ENCODE measurements at places on chromosomes 2 and 18.

DNA sequence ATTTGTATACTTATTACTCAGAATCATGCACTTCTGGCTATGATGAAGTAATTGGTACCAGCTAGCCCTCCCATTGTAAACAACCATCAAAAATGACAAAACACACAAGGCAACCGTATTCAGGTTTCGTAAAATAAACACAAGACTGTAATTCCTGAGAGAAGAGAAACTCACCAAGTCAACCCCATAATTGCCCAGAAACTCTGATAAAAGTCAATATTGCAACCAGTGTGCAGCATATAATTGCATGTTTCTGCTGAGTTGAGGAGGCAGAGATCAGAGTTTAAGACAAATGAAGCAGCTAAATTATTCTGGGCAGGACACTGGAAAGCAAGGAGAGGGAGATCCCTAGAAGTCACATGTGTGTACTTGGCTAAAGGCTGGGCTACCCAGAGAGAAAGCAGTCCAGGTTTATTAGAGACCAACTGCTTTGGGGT, 90.3 kb downstream of the ROCK2 start:
- DNase-seq: peak; percentile 14

DNA sequence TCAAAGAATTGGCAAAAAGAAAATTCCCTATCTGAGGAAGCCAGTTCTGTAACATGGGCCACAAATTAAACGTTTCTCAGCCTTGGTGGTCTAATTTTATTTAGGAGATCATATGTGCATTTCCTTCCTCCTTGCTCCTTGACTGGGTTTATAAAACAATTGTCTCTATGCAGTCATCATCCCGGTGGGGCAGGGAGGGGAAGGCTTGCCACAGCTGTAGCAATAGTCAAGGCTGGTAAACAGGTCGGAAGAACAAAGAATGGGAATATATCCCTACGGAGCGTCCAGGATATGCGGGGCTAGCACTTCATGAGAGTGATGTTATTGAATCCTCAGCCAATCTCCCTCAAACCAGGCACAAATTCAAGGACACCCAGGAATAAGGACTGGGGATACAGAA, 143.8 kb downstream of the RNF152 start:
- no peak for DNase-seq

DNA sequence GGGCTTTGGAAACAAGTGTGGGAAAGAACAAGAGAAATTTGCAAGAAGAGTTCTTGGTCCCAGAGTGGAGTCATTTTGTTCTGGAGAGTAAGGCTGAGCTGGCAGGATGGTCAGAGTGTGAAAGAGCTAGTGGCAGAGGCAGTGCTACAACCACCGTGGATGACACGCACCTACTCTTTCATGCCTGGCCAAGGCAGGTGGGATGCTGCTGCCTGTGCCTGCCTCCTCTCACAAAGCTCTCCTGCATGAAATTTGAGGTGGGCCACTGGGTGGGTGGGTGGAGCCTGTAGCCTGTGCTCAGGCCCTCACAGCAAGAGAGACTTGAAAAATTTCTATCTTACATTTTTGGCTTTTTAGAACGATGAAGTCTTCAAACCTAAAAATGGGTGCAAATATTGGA, 9.4 kb upstream of the INO80C start:
- no peak for DNase-seq

- DNase-seq: no peak
Measured at GRCh38 chr2:176145085-176145969, 6.0 kb upstream of the HOXD4 start.

DNA sequence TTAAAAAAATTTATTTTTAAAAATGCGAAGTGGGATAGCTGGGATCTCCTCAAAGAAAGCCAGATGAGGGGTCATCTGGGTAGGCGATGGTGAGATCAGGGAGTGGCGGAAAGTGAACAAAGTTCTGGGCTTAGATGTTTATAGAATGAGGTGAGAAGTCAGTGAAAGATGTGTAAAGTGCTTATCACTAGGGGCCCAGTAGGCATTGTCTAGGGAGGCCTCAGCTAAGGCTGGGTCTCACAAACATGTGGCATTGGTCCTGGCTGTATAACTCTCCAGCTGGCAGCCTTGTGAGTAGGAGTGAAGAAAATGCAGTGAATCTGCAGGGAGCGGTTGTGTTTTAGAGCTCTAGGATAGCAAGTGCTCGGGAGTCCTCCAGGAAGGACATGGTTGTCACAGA, 10.5 kb downstream of the ACSL3 start:
- DNase-seq: no peak

- DNase-seq: no peak
Measured at GRCh38 chr2:88265352-88266303, 95.5 kb downstream of the THNSL2 start.

GRCh38 chr2:143736904-143737303, 607.7 kb downstream of the ARHGAP15 start:
- no peak for DNase-seq

GRCh38 chr2:236093134-236093533, 75.1 kb downstream of the GBX2 start:
- no peak for DNase-seq

DNA sequence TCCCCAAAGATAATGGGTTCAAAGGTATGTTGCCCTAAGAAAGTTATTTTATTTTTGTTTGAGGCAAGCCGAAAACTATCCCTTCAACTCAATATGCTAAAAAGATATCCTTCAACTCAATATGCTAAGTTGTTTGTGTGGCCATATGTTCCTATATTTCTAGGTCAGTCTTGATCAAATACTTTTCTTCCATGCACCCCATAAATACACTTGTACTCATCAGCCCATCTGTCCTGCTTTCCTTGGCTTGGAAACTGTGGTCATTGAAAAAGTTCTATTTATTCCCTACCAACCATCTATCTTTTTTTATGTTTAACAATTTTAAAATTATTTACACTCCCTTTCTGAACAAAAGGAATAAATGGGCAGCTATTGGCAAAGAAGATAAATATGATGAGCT, 447.7 kb downstream of the NRXN1 start:
- DNase-seq: no peak

- DNase-seq: no peak
Measured at GRCh38 chr2:46332686-46333281, 35.6 kb downstream of the EPAS1 start.

DNA sequence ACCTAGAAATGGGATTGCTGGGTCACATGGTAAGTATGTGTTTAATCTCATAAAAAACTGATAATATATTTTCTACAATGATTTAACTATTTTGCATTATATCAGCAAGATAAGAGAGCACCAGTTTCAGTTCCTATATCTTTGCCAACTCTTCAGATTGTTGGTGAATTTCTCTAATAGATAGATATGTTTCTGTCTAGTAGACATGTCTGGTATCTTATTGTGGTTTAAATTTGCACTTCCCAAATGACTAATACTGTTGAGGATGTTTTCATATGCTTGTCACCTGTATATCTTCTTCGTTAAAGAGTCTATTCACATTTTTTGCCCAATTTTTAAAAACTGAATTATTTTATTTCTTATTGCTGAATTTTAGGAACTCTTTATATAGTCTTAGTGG, 113.8 kb upstream of the UXS1 start:
- DNase-seq: no peak

GRCh38 chr2:234025466-234025865, 25.0 kb upstream of the SPP2 start:
- no peak for DNase-seq

- no peak for DNase-seq
Measured at GRCh38 chr2:83899271-83899670, 559.8 kb downstream of the SUCLG1 start.

DNA sequence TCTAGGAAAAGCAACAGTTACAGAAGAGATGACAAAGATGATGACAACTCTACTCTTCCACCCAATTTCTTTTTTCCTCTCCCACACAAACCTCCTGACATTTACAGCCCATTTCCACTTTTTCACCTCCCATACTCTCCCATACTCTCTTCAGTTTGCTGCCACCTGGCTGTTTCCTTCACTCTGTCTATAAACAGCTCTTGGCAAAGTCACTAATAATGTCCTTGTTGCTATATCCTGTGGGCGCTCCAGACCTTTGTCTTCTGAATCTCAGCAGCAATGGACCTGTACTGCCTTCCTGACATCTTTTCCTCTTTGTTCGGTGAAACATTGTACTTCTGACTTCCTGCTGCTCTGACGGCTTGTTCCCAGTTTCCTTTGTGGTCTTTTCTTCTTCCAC, 60.7 kb upstream of the CAVIN2 start:
- no peak for DNase-seq

DNA sequence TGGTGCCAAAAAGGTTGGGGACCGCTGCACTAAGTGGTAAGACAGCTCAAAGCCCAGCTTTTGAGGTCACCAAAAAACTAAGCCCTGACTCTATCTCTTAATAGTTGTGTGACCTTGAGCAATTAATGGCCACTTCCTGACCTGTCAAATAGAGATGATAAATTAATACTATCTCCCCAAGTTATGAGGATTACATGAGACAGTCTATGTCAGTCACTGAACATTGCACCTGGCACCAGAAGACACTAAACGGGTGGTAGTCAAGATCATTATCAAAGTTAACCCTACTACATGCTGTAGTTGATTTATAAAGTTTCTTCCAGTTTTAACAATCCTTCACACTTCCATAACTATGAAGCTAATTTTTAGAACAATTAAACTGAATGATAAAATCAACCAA, 36.5 kb downstream of the STPG4 start:
- DNase-seq: no peak

GRCh38 chr18:24472591-24472990, 12.2 kb downstream of the HRH4 start:
- no peak for DNase-seq

- DNase-seq: no peak
Measured at GRCh38 chr18:80213182-80213581, 34.1 kb downstream of the PARD6G start.

DNA sequence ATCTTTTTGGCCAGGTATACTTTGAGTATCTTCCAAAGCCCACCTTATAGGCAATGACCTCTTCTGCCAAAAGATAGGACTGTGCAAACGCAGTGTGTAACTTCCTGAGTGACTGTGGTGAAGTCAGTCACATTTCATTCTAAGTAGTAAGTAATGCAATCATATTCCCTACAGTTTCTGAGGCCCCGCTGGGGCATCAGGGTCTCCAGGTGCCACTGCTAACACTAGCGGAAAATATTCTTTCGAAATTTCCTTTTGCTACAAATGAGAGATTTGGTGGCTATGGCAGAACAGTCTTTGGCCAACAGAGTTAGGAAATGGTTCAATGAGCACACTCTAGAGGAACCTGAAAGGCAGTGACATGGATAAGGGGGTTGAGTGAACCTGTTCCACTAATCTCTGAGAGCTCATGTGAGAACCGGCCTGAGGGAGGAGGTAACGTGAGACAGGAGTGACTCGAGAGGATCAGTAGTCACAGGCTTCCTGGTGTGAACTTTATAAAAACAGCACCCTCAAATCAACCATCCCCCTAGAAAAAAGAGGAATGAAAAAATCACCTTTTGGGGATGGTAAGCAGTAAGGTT, 102.6 kb upstream of the LPIN2 start:
- DNase-seq: no peak

- no peak for DNase-seq
Measured at GRCh38 chr2:194602750-194603149, 1054.3 kb upstream of the SLC39A10 start.

- DNase-seq: no peak
Measured at GRCh38 chr2:78532762-78533379, 492.6 kb upstream of the REG3G start.

GRCh38 chr18:49621717-49622351, 60.0 kb downstream of the LIPG start:
- DNase-seq: no peak

DNA sequence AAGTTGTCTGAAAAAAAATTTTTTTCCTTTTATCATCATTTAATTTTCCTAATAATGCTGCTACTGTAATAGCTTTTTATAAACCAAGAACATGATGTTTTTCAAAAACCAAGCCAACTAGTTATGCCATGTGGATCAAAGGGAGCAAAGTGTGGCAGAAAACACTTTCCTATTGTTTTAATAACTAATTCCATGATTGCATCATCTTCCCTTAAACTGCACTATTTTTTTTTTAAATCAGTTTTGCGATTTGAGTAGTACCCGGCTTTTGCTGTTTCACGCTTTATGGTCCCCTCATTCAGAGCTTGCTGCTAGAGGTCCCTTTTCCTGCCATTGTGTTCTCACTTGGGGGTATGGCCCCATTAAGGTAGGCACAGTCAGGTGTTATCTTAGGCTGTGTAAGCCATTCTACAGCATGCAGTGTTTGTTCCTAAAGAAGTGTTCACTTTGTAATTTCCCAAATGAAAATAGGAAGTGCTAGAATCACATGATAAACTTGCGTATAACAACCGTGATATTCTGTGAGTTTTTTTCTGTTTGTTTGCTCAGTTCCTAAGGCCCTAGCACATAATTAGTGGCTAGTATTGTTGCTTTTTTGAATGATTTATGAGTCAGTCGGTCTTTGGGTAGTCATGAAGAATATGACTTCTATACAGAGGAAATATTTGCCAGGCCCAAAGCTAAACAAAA, 225.8 kb downstream of the PTGR3 start:
- DNase-seq: no peak

DNA sequence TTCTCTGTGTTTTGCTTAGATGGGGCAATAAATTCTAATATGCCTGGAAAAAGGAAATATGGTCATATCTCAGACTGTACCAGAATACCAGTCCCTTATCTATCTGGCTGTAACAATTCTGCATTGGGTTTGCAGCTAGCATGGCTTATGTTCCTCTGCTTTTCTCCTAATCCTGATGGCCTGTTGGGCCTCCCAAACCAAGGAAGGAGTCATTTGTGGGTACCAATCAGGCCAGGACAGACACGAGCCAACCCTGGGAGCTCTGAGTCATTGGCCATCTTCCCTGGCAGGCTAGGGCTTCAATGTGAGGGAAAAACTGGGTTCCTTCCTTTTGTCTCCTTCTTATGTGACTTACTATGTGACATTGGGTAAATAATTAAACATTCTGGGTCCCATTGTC, 12.0 kb downstream of the SMARCAL1 start:
- no peak for DNase-seq

DNA sequence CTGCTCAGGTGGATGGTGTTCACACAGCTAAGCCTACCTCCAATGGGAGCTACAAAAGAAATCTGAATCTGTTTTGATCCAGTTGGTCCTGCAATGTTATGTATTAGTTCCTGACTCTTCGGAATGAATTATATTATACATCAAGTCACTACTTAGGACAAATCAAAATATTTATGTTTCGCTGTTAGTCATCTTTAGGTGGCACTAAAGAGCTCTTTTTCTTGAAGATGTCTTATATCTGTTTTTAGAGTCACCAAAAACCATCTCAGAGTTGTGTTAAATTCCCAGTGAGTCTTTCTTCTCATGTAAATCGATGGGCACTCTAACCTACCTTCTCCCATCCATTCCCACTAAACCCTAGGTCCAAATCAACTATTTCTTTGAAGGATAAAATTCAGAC, 2.2 kb downstream of the DNER start:
- no peak for DNase-seq

DNA sequence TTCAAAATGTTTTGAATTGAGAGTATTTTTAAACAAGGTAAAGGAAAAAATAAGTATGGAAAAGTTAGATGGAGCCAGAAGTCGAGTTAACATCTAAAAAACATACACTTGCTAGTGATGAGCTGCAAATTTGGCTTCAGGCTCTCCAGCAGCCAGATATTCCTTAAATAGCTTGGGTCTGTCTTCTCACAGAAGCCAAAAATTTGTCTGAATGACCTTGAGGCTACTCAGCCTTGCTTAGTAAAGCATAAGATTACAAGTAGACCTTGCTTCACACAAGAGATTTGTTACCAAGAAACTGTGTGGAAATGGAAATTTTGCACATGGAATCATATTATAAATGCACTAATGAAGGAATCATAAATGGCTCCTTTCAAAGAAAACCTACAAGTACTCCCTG, 40.8 kb upstream of the GRB14 start:
- DNase-seq: no peak

Data from LNCaP clone FGC (cell line).